ENCODE measurements at places on chromosomes 1 and 21.

- no peak for DNase-seq
Measured at GRCh38 chr1:67405473-67406245, 24.5 kb downstream of the SERBP1 start.

GRCh38 chr1:76125473-76126219 is 51.1 kb downstream of the ST6GALNAC3 start:
- DNase-seq: no peak

- DNase-seq: no peak
Measured at GRCh38 chr1:212271823-212272485, 13.3 kb upstream of the PPP2R5A start.

- DNase-seq: no peak
Measured at GRCh38 chr1:112114540-112114939, 125.1 kb upstream of the KCND3 start.

DNA sequence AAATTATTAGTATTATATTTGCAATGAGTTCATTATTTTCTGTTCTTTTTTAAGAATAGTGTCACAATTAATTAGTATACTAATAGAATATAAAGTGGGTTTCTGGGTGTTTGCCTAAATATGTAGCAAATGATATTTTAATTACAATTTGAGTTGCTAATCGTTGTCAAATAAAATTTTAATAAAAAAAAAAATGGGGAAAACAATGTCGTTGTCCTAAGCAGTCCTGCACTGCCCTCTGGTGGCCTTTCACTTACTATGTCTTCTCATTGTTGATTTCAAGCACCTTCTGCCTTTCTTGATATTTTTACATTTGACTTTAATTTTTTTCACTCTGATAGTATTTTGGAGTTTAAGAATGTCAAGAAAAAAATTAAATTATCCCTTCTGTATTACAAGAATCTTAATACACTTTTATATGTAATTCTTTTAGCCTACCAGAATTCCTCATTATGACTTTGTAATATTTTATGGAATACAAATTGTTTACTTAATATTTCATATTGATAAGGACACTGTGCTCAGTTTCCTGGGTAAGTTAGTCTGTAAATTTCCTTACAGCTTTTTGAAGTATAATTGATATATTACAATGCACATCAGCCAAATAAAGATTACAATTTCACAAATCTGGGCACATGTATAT is 104.5 kb upstream of the FMN2 start:
- no peak for DNase-seq

DNA sequence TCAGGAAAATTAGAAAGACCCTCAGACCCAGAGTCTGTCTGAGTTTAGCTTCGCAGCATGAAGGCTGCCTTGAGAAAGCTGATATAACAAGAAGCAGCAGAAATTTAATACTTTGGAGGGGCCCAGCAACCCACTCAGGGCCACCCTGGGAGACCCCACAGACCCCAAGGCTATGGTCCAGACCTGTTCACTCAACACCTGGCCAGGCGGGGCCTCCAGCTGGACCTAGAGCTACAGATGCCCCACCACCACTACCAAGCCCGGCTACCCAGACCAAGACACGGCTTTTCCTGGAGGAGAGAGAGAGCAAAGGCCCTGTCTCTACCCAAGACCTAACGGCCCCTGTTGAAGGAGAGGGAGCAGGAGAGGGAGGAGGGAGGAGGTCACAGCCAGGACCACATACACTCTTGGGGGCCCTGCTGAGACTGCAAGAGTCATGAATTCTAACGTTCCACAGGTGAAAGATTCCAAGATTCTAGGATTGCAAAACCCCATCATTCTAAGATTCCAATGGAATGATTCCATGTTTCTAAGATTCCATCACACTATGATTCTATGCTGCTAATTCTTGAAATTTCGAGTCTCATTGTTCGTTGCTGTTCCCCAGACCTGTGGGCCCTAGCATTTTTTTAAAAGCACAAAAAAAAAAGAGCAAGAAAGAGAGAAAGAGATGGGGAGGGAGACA is 53.2 kb downstream of the LACTBL1 start:
- no peak for DNase-seq

- DNase-seq: no peak
Measured at GRCh38 chr1:23452011-23452411, 27.5 kb upstream of the TCEA3 start.

- no peak for DNase-seq
Measured at GRCh38 chr1:230735447-230735846, 11.7 kb upstream of the CAPN9 start.

DNA sequence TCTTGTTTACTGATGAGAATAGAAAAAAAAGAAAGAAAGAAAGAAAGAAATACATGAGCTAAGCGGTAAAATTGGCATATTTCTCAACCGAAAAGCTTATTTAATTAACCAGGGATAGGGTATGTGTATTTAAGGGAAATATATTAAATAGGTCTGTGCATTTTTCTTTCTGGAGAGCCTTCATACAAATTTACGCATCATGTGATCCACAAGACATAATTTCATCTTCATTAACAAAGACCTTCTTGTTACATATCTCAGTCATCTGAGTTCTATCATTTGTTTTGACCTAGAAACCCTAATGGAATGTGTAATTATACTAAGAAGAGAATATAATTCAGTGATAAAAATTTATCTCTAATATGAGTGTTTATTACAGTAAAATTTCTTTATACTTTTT is 37.2 kb downstream of the CFH start:
- DNase-seq: no peak

DNA sequence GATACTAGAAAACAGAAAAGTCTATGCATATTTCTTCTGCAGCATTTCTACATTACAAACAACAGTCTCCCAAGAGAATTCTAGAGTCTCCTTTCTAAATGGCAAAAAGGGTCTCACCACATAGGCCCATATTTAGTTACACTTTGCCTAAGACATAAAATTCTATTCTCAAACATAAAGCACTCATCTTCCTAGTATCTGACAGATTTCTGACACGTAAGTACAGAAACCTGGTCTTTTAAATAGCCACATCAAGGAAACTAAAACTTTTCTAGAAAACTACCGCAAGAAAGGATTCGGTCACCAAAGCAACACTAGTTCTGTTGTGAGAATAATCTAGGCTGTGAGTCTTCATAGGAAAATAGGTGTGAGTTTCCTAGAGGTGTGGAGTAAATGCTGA is 33.6 kb upstream of the CTSK start:
- DNase-seq: no peak

DNA sequence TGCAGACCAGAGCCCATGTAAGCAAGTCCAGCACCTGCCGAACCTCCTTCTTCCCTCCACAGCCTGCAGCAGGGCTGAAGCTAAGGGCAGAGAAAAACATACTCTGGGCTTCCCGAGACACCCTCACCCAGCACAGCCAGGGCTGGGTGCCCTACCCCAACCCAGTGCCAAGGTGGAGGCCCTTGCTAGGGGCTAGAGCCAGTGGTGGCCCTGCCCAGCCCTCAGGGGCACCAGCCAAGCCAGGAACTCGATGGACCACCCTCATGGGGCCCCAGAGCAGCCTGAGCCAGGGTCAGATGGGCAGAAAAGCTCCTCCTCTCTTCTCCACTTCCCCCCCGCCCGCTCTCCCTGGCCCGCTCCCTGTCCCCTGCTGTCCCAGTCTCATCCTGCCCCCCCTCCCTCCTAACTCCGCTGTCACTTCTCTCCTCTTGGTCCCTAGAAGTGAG is 15.9 kb downstream of the TNFRSF25 start:
- no peak for DNase-seq

DNA sequence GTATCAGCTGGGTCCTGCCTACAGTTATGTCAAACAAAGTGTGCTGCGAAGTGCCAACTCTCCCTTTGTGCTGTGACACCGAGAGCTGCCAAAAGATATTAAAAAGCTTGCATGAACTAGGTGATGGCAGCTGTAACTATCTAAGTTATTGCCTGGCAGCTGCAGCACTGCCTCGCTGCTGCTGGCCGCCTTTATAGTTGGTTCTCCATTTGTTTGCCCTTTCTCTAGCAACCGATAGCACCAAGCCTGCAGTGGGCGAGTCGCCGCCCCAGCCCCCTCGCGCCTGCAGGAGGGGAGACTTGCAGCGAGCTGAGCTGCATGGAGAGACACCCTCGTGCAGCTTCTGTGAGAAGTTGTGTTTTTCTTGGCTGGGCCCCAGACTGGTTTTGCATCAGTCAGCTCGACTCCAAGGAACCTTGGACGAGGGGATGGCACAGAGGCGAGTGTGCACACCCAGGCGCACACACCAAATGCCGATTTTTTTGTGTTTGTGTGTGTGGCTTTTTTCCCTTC is 330.6 kb downstream of the RPS6KC1 start:
- DNase-seq: peak; percentile 71

GRCh38 chr1:177945943-177946650 is 23.8 kb downstream of the SEC16B start:
- peak; percentile 72 for DNase-seq

DNA sequence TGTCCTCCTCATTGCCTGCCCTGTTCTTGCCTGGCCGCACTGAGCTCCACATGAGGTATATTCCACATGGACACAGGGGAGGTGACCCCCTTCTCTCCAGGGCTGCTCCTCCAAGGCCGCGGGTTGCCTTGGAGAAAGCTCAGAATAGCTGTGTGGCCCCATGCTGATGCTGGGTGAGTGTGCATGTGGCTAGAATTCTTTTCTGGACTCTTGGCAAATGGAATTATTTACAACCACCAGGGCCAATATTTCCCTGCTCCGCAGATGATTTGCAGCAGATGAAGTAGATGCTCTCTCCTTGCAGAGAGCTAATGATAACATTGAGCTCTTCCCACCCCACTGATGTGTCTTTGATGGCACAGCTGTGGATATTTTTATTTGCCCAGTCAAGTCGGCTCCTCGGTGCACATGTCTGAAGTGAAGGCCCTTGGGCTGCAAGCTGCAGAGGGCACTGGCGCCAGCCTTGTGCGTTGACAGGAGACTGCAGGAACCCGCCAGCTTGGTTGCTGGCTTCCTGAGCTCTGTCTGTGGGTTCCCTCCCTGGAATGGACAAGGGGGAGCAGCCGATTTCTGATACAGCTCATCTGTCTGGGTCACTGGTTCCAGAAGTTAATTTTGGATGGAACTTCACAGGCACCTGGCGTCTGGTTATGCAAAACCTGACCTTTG is 404.7 kb upstream of the VAMP3 start:
- DNase-seq: no peak

GRCh38 chr21:29193072-29193471 is 62.6 kb downstream of the MAP3K7CL start:
- DNase-seq: peak; percentile 49

- DNase-seq: no peak
Measured at GRCh38 chr1:1282998-1283397, 2.8 kb downstream of the SCNN1D start.

- no peak for DNase-seq
Measured at GRCh38 chr1:95039360-95040031, 33.3 kb downstream of the ALG14 start.

DNA sequence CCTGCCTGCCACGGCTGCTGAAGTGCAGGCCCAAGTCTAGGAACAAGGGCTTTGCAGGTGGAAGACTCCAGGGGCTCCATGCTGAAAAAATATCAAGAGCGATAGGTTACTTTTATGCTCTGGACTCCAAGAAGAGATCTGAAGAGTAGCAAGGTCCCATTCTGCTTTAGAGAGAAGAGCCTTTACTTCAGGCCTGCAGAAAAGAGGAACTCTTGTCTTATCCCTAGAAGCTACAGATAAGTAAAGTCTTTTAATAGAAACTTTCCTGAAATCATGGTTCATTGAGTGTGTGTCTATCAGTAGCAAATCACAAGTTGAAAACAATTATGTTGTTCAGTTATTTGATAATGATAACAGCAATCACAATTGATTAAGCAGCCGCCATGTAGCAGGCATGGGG is 113.3 kb downstream of the TNR start:
- no peak for DNase-seq

DNA sequence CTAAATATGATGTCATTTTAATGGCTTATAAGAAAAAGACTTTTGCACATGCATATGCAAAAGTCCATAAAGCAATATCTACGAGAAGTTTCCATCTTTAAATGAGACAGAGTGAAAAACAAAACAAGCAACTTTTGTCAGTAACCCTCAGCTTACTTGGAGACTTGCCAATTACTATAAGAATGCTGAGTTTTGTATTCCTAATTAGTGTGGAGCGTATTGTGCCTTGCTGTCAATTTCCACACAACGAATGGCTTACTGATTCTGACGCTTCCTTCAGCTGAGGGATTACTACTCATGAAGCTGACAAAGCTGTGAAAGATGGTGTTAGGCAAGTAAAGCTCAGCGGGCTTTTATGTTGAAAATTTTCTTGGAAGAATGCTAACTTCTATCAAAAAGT is 440.4 kb upstream of the ADAMTS5 start:
- no peak for DNase-seq

DNA sequence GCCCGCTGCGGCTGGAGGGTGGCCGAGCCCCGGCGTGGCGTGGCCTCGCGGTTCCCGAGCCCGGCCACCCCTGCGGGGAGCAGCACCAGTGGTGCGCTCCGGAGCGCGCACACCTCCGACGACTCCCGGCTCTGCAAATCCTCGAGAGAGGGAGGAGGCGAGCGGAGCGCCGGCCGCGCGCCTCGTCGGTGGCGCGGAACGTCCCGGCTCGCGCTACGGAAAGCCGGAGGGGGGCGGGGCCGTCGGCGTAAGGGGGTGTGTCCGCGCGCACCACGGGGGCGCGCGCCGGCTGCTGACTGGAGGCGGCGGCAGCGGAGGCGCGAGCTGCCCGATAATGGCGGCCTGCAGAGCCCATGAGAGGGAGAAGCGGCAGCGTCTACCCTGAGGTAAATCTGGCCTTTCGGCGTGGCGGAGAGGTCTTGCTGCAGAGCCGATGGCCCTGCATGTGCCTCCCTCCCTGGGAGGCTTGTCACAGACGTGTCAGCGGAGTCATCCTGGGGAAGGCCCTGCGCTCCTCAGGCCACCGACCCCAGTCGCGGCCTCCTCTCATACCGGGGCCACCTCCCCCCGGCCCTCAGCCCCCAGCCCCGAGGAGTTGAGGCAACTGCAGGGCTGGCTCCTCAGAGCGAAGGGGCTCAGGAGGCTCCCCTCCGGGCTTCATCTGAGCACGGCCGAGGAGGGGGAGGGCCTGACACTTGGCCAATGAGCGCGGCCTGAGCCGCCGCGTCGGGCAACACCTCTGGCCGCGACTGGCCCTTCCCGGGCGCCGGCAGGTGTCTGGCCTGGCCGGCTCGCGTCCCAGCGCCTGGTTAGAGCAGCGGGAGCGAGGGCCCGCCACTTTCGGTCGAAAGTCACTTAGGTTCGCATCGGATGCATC is at the start of gene PDIK1L:
PDIK1L (plus strand) TSS at position 295 of the 877 bp plus-strand sequence. CDS start 2,485 bp downstream, outside the sequence.
- peak; percentile 96 for DNase-seq

Data from right hindlimb (tissue), 1 donor.